Ascending aorta (tissue), 2 donors: ENCODE measurements at places on chromosomes 7 and 10. TPM values are rescaled to one million over a fixed set of nuclear protein-coding genes. Genes with fewer than 3 reads are reported as not detected.

The AZGP1 gene
- total RNA-seq: not detected

DNA sequence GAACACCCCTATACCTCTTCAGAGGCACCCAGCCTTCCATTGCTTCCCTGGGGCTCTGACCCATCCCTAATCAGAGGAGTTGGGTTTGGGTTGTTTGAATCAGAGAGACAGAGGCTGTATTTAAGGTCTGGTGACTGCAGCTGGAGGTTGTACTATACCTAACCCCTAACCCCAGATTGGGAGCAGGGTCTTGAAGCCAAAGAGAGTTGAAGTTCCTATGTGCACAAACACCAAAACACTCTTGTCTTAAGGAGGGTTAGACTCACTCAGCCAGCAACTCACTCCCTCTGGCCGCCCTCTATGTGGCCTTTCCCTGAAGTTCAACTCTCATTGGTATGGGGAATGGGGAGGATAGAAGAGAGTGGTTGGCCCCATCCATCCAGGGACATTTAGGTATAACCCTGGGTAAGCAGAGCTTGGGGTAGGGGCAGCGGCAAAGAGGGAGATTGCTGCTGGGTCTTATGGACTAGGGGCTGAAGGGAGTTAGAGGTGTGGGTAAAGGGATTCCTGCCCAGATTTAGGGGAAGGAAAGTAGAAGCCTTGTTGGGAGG is 80.0 kb downstream of the PAX2 start:
- DNase-seq: peak; percentile 47

GRCh38 chr7:142739923-142740492 is 9.3 kb upstream of the PRSS1 start:
- no peak for DNase-seq

The SEMA3E gene
- total RNA-seq: 4.3 TPM

GRCh38 chr10:60453036-60453435 is 63.4 kb upstream of the ANK3 start:
- no peak for DNase-seq

- DNase-seq: no peak
These were observed 5.4 kb upstream of the PTF1A start for GRCh38 chr10:23186697-23187096.

GRCh38 chr7:156668130-156668741 is 27.7 kb downstream of the RNF32 start:
- DNase-seq: no peak

DNA sequence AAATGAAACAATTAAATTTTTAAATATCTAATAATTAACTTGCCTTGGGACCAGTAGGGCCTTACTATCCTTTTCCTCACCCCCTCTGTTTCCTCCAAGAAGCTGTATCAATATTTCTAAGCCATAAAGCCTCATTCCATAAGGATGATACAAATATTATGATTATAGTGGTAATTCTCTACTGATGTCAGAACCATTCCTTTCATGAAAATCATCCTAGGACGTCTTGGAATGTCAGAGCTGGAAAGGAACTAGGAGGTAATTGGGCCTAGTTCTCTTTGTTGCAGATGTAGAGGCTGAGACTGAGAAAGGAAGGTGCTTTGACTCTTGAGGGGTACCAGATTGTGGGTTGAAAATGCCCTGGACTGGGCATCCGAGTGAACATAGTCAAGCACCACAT is 766.7 kb upstream of the GHITM start:
- DNase-seq: no peak

The FRAT1 gene
- 5.2 TPM for total RNA-seq

- no peak for DNase-seq
These were observed 369.6 kb downstream of the FRMD4A start for GRCh38 chr10:13961097-13961496.
